ENCODE measurements at places on chromosomes 1 and 21.

DNA sequence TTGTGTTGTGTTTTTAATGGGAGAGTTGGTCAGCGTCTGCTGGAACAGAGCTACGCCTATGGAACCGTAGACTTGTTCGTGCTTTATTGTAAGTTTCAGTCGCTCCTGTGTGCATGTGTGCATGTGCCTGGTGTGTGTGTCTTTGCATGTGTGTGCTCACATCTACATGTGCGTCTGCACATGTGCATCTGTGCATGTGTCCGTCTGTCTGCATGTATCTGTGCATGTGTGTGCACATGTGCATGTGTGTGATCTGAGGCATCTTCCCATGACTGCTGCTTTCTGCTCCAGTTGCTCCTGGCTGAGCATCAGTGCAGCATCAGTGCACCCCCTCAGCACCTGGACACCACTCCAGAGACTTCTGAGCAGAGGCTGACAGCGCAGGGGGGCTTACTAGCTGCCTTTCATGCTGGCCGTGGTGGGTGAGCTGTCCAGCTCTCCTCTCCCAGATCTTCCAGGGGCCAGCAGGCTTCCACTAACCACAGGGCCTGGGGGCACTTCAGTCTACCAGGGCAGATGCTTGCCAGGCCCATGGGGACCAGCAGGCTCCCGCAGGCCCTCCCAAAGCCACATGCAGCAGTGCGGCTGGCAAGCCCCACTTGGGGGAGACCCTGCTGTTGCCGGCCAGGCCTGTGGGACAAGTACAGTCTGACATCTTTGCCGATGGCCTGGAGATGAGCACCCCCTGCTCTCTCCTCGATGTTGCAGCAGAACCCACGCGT is 47.8 kb upstream of the PCBP3 start:
- no peak for DNase-seq

DNA sequence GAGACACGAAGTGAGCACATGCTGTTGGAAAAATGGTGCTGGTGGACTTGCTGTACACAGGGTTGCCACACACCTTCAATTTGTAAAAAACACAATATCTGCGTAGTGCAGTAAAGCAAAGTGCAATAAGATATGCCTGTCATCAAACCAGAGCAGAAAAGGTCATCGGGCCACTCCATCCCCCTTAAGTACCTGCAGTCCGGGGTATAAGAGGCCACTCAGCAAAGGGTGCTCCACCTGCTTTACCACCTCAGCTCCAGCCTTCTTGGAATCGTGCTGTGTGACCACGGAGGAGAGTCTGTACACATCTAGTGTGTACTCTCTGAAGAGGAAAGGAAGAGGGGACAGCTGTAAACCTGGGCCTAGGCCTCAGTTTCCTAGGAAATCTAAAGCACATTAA is 10.9 kb downstream of the YARS1 start:
- no peak for DNase-seq

GRCh38 chr1:204990721-204991341 is 52.2 kb upstream of the CNTN2 start:
- no peak for DNase-seq

DNA sequence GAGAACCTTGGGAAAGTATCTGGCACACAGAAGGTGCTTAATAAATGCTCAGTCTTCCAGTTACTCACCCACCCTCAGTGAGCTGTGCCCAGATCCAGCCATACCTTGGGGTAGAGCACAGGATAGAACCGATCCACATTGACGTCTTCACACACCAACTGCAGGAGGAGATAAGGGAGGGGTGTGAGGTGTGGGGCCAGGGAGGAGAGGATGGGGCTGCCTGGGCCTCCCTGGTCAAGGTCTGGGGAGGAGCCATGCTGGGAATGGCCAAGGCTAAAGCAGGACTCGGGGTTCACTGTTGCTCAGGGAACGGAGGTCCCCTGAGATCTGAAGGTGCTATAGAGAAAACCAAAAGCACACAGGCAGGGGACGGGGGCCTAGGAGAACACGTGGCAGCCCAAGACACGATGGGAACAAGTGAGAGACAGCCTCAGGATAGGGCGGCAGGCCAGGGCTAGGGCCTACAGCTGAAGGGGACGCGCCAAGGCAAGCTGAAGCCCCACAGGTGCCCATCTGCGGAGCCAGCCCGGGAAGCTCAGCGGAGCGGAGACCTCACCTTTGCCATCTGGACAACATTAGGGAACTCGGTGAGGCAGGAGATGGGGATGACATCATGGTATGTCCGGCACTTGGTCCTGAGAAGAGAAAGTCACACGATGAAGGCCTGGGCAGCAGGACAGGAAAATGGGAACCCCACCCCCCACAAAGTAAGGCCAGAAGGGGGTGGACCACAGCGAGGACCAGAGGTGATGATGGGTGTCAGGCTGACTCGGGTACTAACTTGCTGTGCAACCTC is 55.9 kb downstream of the RAP1GAP start:
- no peak for DNase-seq

GRCh38 chr1:5464366-5464765 is 527.9 kb downstream of the NPHP4 start:
- no peak for DNase-seq

DNA sequence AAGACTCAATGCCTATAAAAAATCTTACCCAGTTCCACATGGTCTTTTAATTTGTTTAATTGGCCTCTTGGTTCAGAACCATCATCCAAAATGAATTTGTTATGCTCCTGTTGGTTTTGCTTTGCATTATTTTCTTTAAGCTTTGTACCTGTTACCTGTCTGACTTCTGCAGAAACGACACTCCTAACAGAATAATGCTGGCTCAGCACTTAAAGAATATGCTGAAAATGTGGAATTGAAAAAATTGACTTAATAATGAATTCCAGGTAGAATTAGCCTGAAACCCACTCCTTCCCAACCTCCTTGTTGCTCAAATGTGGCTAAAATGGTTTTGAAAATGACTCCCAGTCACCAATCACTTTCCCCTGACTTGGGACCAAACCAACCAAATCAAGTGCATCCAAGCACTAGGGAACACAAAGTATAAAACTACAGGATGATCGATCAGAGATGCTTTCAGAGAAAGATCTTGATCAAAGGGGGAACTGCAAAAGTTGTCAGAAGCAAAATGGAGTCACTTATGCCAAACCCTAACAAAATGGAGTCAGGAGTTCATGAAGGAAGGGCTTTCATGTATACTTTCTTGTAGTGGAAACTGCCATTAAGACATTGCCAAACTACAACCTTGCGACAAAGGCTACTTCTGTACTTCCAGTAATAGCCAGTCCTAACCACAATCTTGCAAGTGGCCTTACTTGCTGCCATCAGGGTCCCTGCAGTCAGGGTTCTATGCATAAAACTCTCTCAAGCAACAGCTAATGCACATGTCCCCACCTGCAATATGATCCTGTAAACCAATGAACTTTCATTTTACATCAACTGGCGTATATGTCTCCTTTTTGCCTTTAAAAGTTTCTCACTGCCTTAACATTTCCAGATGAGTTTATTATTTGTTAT is 5.4 kb downstream of the GBP7 start:
- no peak for DNase-seq

GRCh38 chr21:36092681-36093080 is 22.9 kb downstream of the CBR1 start:
- peak; percentile 60 for DNase-seq

GRCh38 chr1:1841575-1841995 is 49.3 kb downstream of the GNB1 start:
- DNase-seq: no peak

DNA sequence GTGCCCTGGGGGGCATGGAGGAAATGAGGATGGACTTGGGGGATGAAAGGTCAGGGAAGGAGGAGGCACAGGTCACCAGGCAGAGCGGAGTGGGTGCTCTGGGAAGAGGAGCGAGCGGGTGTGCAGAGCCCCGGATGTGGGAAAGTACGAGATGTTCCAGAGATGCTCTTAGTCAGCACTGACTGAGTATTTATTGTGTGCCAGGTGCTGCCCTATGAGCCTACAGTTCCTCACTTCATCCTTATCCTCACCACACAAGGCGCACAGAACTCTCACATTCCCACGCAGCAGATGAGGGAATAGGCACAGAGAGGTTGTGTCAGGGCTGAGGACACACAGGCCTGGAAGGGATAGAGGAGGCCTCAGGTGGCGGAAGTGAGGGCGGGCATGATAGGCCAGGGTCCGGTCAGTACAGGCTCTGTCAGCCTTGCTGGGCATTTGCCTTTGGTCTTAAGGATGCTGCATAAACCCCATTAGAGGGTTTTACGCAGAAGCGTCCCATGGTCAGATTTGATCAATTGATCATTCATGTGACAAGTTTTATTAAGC is 77.3 kb downstream of the ARHGEF10L start:
- DNase-seq: no peak

DNA sequence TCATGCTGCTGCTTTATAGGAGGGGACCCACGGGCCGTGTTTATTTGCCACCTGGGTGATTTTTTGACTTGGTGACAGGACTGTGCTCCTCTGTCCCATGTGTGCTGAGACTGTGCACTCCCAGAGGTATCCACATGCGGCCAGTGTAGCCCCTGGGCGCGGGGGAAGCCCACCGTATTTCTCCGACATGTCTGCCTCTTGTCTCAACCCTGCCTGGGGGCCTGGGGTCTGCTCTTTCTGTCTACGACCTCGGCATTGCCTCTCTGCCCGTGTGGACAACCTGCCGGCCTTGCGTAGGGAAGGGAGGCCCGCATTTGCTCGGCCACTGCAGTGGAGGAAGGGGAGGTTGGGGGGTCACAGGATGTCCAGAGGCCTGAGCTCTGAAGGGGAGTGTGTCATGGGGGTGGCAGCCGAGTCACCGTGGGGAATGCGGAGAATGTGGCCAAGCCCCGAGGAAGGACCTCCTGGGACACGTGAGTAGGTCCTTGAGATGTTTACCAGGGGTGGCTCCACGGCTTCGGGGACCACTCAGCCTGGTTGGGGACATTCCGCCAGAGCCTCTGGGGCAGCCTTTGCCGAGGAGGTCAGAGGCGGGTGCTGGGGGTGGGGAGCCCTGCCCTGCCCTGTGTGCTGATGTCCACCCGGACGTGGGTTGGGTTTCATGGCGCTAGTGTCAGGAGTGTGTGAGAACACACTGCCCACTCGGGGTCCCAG is 11.0 kb downstream of the PRKCZ start:
- DNase-seq: peak; percentile 44

DNA sequence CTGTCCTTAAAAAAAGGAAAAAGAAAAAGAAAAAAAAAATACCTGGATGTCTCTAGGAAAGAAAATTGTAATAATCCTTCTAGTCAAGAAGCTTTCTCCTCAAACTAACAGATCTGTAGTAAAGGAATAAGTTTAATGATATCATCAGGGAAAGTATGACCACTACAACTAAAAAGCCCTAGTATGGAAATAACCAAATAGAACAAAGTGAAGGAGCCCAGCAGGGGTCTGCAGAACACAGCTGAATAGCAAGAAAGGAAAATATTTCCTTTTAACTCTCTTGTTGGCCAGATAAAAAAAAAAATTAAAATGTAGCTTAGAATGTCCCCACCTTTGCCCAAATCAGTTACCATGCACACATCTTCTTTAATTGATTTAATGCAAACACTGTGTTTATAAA is 43.2 kb downstream of the PRRX1 start:
- DNase-seq: no peak

GRCh38 chr1:145918992-145919939 is 749 bp upstream of the PEX11B start:
- peak; percentile 85 for DNase-seq

GRCh38 chr21:14740692-14741091 is 194.6 kb upstream of the SAMSN1 start:
- DNase-seq: peak; percentile 27

DNA sequence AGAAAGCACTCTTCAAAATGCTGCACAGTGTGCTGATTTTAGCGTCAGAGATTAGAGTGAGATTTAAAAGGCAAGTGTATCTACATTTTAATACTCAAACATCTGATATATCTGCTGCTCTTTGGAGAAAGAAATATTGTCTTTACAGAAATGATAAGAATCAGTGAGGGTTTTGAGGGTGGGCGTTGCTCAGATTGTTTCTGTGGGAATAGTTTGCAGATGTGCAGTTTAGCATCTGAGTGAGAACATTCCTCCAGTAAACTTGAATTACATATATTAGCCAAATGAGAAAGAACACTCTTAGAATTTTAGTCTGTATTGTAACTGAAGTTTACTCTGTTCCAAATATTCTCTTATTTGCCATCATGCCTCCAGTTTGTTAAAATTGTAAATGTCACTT is 549.2 kb downstream of the NEGR1 start:
- DNase-seq: no peak

DNA sequence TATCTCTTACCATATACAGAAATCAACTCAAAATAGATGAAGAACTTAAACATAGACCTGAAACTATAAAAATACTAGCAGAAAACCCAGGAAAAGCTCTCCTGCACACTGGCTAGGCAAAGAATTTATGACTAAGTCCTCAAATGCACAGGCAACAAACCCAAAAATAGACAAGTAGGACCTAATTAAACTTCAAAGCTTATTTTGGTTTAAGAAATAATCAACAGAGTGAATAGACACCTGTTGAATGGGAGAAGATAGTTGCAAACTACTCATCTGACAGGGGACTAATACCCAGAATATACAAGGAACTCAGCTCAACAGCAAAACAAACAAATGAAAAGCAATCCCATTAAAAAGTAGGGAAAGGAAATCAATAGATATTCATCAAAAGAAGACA is 40.7 kb downstream of the WARS2 start:
- DNase-seq: no peak

DNA sequence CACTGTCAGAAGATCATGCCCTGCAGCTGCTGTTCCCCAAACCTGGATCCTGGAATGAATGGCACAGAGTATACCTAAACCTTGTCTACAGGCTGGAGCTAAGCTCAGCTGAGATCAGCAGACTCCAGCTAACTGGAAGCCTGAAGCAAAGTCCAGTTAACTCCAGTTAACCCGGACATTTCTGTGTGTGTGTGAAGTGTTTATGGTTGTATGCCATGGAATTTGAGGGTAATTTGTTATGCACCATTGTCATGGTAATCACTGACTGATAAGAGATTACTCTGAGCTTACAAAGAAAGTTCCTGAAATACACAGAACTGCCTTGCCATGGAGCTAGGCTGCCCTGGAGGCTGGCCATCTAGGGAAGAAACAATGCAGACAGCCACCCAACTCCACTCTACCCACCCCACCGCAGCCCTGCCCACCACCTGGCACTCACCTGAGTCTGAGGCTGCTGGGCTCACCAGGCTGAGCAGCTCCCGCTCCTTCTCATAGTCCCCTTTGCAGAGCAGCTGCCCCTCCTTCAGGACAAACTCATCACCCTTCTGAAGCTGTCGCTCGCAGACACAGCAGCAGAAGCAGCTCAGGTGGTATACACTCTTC is 107.4 kb downstream of the LMX1A start:
- no peak for DNase-seq

Data from kidney tubule cell (primary cell).